Mammary epithelial cell (primary cell): ENCODE measurements at places on chromosomes 16 and 17.

DNA sequence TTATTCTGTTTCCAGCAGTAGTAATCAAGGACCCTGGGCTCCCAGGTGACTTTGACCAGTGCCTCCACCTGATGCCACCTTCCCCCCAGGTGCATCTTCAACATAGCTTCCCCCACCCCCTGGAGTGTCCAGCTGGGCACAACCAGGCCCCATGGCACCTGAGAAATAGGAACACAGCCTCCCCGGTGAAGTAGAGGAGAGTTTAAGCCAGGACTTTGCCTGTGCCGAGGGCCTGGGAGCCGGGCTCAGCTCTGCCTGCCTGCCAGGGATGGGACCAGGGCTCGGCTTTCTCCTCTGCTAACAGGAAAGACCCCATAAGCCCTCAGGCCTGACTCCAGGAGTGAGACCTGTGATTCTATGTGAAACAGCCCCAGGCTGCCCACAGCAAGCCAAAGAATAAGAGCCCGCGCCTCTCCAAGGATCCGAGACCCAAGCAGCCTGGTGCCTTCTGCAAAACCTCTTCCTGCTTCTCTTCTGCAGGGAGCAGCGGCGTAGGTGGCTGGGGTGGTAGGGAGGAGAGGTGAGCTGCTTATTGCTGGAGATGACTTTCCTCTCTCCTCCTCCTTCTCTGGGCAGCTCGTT, 16.4 kb upstream of the RBFOX3 start:
- DNase-seq, result no peak

DNA sequence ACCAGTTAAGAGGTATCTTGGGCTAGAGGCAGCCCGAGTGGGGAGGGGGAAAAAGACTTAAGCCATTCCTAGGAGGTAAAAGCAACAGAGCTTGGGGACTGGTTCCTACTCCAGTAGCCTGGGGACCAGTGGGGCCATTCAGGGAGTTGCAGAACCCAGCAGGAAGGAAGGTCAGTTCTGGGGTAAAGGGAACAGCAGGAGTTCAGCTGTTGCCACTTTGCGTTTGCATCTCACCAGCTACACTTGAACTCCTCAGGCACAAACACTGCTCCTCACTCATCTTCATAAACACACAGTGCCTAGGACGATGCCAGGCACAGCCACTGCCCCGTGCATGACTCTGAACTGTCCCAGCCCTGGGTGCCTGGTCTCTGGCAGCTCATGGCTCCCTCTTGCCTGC, 4.0 kb downstream of the HAP1 start:
- no peak for DNase-seq

GRCh38 chr17:39887078-39887477, 19.1 kb downstream of the ZPBP2 start:
- DNase-seq, result no peak

DNA sequence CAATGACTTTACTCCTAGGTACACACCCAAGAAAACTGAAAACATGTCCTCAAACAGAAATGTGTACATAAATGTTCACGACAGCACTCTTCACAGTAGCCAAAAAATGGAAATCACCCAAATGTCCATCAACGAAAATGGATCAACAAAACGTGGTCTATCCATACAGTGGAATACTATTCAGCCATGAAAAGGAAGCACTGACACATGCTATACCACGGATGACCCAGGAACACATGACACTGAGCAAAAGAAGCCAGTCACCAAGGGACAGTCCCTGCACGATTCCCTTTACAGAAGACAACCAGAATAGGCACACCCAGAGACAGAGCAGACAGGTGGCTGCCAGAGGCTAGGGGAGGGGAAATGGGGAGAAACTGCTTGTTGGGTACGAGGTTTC, 11.3 kb downstream of the ZNF500 start:
- DNase-seq, result no peak

DNA sequence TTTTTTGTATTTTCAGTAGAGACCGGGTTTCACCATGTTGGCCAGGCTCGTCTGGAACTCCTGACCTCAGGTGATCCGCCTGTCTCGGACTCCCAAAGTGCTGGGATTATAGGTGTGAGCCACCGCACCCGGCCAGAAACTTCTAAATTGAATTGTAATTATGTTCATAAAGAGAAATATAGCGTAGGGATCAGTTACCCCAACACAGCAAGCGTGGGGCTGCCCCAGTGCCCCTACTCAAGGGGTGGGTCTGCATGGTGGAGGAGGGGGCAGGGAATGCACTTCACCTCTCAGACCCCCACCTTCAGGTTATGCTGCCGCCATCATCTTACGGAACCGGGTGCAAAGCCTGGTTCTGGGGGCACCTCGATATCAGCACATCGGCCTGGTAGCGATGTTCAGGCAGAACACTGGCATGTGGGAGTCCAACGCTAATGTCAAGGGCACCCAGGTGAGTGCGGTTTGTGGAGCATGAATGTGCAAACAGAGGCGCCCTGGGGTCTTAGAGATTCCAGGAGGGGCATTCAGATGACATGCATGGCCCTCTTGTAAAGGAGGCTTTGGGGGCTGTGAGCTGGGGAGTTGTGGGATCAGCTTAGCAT, 18.0 kb downstream of the ITGAM start:
- DNase-seq, result no peak

DNA sequence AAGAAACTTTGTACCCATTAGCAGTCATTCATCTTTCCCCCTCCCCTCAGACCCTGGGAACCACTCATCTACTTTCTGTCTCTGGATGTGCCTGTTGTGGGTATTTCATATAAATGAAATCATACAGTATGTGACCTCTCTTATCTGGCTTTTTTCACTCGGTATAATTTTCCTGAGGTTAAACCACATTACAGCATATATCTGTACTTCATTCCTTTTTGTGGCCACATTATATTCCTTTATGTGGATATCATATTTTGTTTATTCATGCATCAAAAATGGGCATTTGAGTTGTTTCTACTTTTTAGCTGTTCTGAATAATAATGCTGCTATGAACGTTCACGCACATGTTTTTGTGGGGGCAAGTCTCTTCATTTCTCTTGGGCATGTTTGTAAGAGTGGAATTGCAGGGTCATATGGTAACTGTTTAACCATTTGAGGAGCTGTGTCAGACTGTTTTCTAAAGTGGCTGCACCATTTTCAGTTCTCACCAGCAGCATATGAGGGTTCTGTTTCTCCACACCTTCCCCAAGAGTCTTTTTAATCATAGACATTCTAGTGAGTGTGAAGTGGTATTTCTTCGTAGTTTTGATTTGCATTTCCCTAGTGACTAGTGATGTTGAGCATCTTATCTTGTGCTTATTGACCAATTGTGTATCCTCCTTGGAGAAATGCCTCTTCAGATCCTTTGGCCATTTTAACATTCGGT, 3.8 kb downstream of the SNX29 start:
- DNase-seq, result no peak

- DNase-seq, result peak; percentile 99
Measured at GRCh38 chr17:33112763-33113162, 121.1 kb downstream of the SPACA3 start.

- DNase-seq, result peak; percentile 43
Measured at GRCh38 chr17:6435968-6436367, 1.0 kb upstream of the AIPL1 start.

- no peak for DNase-seq
Measured at GRCh38 chr16:56608876-56609462, 585 bp downstream of the MT2A start.

GRCh38 chr17:72926171-72926570, 166.3 kb downstream of the SLC39A11 start:
- DNase-seq, result no peak

GRCh38 chr16:76182041-76182635, 95.1 kb upstream of the CNTNAP4 start:
- no peak for DNase-seq

GRCh38 chr17:64685705-64686104, 23.6 kb upstream of the SMURF2 start:
- no peak for DNase-seq

- DNase-seq, result no peak
Measured at GRCh38 chr16:27746076-27746855, 196.3 kb downstream of the KATNIP start.

GRCh38 chr16:11740567-11740966, 2.1 kb downstream of the TXNDC11 start:
- no peak for DNase-seq

- DNase-seq, result peak; percentile 56
Measured at GRCh38 chr17:40312131-40312731, 3.3 kb downstream of the RARA start.

DNA sequence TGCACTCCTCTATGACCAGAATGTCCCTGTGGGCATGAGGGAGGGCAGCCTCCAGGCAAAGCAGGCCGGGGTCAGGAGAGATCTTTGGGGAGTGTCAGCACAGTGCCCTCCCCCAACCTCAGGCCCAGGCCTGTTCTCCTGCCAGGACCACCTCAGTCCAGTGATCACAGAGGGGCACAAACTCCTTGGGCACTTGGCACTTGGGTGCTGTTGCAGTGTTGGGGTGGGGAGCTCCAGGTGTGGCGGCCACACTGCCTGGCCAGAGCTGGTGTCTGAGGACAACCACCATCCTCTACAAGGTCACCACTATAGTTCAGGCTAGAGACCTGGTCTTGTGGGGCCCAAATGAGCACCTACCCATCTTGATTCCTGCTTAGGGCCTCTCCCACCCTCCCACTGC, 37.2 kb downstream of the SMPD3 start:
- DNase-seq, result no peak

DNA sequence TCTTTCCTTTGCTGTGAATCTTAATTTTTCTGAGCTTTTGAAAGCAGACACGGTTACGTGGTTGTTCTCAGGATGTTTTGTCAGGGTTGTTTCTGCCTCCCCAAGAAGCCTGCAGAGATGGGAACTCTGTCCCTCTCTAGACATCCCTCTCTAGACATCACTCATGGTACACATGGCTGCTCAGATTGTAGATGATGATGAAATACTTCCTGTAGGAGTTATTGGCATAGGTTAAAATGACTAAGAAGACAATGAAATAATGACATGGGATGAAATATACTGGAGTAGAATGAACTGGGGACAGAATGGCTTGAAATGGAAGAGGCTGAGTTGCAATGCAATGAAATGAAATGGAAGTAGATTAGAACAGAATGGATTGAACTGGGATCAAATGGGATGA, 253.4 kb downstream of the SHISA9 start:
- no peak for DNase-seq

GRCh38 chr17:67035131-67036083, 8.9 kb upstream of the CACNG1 start:
- no peak for DNase-seq

- no peak for DNase-seq
Measured at GRCh38 chr17:901191-901950, 78.2 kb downstream of the NXN start.

GRCh38 chr16:51355875-51356274, 204.8 kb upstream of the SALL1 start:
- no peak for DNase-seq

- DNase-seq, result peak; percentile 99
Measured at GRCh38 chr17:50062293-50063243, 6.7 kb downstream of the ITGA3 start.

GRCh38 chr17:57477522-57478362, 221.4 kb downstream of the MSI2 start:
- DNase-seq, result no peak

DNA sequence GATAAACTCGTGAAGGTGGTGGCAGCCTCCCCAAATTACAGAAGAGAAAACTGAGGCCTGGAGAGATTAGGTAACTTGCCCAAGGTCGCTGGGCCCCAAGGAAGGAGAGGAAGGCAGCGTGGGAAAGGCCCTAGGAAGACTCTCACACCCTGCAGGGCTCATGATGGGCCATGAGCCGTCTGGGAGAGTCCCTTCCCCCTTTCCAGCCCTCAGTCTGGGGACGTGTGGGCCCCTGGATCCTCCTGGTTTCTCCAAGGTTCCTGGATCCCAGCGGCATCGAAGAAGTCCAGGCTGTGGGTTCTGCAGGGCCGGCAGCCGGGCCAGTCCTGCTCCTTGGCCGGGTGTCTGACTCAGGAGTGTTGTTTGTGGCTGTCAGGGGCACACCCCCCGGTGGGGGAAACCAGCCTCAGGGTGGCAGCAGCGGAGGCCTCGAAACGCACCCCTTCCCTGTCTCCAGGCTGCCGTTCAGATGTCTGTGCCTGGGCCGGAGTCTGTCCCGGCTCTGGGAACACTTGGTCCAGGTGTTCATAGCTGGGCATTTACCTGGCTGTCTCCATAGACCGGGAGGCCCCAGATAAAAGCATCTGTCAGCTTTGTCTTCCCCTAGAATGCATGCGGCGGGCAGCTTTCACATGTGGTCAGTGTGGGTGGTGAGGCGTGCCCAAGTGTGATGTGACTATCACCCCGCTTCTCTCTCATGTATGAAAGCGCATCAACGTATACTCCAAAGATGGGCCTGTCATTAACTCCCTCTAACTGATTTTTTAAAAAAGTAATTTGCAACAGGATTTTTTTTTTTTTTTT, 3.7 kb upstream of the RAP1GAP2 start:
- DNase-seq, result no peak

DNA sequence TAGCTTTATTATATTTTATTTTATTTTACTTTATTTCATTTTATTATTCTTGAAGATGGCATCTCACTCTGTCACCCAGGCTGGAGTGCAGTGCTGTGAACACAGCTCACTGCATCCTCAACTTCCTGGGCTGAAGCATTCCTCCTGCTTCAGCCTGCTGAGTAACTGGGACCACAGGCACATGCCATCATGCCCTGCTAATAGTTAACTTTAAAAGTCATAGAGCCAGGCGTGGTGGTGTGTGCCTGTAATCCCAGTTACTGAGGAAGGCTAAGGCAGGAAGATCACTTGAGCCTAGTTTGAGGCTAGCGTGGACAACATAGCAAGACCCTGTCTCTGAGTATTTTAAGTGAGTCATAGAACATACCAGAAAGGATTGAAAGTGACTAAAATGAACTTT, 38.7 kb downstream of the ESRP2 start:
- peak; percentile 6 for DNase-seq

DNA sequence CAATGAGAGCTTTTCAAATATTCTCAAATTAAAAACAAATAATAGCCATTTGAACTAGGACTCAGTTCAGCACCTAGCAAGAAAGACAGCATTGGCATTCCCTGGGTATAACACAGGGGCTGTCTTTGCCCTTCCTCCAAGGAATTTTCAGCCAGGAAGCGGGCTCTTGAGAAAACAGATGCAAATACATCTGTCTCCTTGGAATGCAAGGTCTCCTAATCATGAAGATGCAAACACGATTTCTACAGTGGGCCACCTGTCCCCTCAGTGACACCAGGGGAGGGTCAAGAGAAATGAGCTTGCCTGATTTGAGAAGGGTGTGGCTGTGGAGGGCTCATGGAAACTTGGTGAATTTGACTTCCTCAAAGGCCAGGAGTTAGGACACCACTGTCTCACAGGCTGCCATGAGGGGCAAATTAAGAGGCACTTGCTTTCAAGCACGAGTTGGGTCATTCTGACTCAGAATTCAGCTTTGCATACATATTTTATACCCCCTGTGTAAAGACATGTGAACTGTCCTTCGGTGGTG, 24.5 kb upstream of the SUPT4H1 start:
- DNase-seq, result no peak
